ENCODE measurements at places on chromosomes 11 and 22. TPM values are rescaled to one million over a fixed set of nuclear protein-coding genes. Genes with fewer than 3 reads are reported as not detected.

Gene OR8J3
- not detected for total RNA-seq

Gene CDCA5
- total RNA-seq: 74.3 TPM

Gene CDON
- 2.5 TPM for total RNA-seq

Gene MFRP
- total RNA-seq: not detected

Gene OR8B8
- not detected for total RNA-seq

Gene OR2AT4
- not detected for total RNA-seq

Gene TMEM191B
- 1.3 TPM for total RNA-seq

Gene ANO3
- not detected for total RNA-seq

Gene CD81
- total RNA-seq: 412 TPM

Gene GLB1L3
- not detected for total RNA-seq

Gene IGSF9B
- 3.1 TPM for total RNA-seq

Gene GALR3
- total RNA-seq: not detected

Gene MED15
- total RNA-seq: 61.5 TPM

Gene AQP11
- total RNA-seq: 1.3 TPM

Gene C11orf16
- total RNA-seq: not detected

Gene UBQLNL
- total RNA-seq: not detected

Gene MMP8
- total RNA-seq: not detected

Gene DDX10
- 33.9 TPM for total RNA-seq

Gene MRTFA
- total RNA-seq: 64.0 TPM

Gene CRYAB
- 12.5 TPM for total RNA-seq

Gene SULT4A1
- total RNA-seq: not detected

Gene GP1BB
- 0.64 TPM for total RNA-seq

Gene TBCEL
- 6.1 TPM for total RNA-seq

Gene DNAJB7
- total RNA-seq: not detected

Gene C22orf42
- not detected for total RNA-seq

Gene NPAS4
- total RNA-seq: not detected

Gene APOA4
- total RNA-seq: not detected

Gene TENM4
- 0.05 TPM for total RNA-seq

Gene TMEM132A
- total RNA-seq: 92.5 TPM
